CD4-positive, alpha-beta T cell treated with Interleukin-21 for 1 hour (primary cell): ENCODE measurements at places on chromosomes 6 and 20.

GRCh38 chr6:18219591-18219990 is 44.7 kb downstream of the DEK start:
- no peak for DNase-seq

- DNase-seq: no peak
These were observed 7.1 kb upstream of the SLC18B1 start for GRCh38 chr6:132805548-132805947.

DNA sequence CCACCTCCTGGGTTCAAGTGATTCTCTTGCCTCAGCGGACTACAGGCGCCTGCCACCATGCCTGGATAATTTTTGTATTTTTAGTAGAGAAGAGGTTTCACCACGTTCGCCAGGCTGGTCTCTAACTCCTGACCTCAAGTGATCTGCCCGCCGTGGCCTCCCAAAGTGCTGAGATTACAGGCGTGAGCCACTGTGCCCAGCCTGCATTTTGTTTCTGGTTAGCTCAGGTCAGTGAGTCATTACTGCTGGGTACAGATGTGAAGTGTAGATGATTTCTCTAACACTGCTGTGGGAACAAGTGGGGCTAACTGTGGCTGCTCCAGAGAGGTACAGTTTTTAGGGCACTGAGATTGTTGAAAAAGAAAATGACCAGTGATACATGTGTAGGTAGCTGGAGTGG is 188.6 kb downstream of the PRL start:
- no peak for DNase-seq

- DNase-seq: no peak
These were observed 303.6 kb upstream of the SLC35B3 start for GRCh38 chr6:8738951-8739350.

DNA sequence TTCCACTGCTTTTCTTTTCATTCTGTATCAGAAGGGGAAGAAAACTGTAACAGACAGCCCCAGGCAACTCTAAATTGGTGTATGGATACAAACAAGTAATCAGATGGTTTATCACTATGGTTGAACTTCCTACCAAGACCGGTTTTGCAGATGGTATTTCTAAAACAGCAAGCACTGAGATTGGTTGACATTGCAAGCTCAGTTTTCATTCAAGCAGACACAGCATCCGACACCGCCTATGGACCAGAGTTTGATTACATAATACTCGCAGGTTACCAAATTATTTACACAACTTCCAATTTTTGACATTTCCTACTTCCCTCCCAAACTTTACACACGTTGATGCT is 209.9 kb downstream of the ALDH8A1 start:
- no peak for DNase-seq

- peak; percentile 91 for DNase-seq
These were observed at the start of gene KPNA5 for GRCh38 chr6:116680880-116681672. TSS of gene KPNA5 (plus strand) at chr6:116681211. CDS start at chr6:116681335, 124 bp downstream.

GRCh38 chr6:160962835-160963623 is 28.5 kb upstream of the MAP3K4 start:
- DNase-seq: no peak

DNA sequence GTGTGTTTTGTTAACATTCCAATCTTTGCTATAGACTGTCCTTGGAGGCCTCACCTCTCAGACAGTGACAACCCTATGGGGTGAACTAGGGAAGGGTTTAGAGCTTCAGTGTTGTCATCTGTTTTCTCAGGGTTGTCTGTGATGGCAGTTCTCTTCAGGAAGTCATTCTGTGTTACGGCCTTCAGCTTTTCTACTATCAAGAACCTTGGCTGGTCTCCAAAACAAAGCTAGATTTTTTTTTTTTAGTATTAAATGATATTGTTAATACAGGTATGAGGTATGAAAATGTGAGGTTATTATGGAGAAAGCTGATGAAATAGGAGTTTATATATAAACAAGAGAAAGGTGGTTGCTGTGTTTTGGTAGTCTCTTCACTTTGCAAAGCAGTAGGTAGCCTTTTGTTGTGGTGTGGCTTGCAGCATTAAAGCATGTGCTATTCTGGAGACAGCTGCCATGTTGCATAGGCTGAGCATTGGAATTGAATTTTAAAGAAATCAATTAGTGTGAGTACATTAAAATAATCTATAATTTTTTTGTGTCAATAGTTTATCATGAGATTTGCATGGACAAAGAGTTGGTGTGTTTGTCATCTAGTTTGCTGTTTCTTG is 162.6 kb downstream of the CARMIL1 start:
- DNase-seq: no peak

- DNase-seq: peak; percentile 27
These were observed 124.1 kb upstream of the NEDD9 start for GRCh38 chr6:11356404-11357155.

- no peak for DNase-seq
These were observed 1.2 kb upstream of the ZNFX1 start for GRCh38 chr20:49278818-49279676.

DNA sequence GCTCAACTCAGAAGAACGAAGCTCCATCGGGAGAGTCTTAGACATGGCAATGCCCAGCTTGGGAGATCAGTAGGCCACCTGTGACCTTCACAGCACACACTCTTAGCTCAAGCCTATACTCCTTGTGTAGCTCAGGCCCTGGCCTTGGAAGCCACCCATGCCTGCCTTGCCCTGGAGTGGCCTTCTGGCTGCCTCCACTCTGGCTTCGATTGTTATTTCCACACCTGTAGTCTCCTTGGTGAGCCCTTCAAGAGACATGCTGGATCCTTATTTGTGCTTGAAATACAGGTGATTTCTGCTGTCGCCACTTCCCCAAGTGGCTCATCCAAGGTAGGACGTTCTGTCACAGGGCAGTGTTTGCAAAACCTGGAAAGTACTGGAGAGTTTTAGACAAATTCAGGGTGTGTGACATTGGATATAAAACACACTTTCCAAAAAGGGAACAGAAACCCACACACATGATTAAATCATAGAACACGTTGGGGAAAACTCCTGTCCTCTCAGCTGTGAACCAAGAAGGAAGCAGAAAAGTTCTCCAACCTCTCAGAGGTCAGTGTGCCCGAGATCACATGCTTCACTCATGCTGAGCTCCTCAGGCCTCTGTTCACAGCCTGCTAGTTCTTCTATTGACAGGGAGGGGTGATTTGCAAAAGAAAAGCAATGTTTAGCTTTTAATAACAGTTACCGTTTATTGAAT is 391.8 kb downstream of the CDC5L start:
- DNase-seq: peak; percentile 6

GRCh38 chr6:139990026-139990686 is 615.7 kb upstream of the CITED2 start:
- no peak for DNase-seq

DNA sequence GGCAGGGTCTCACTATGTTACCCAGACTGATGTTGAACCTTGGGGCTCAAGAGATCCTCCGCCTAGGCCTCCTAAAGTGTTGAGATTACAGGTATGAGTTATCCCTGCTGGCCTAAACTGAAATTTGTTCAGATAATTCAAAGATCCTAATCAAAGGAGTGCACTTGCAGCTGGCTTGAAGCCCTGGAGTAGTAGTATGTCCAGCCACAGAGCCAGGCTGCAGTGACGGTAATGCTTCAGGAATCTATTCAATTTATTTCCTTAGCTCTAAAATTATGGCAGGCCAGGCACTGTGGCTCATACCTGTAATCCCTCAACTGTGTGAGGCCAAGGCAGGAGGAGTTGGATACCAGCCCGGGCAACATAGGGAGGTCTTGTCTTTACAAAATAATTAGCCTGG is 1.4 kb upstream of the DDX43 start:
- DNase-seq: no peak

DNA sequence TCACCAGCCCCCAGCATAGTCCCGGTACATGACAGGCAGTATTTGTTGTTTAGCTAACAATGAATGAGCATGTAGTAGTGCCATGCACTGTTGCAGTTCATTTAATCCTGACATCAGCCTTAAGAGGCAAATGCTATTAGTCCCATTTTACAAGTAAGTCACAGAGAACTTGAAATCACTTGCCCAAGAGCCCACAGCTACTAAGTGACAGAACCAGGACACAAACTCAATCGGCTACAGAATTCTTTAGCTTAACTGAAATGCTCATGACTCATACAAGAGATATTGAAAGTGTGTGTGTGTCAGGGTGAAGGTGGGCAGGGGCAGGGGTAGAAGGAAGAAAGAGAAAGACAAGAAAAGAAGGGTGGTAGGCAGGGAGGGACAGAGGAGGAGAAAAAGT is 52.7 kb downstream of the UNC5CL start:
- no peak for DNase-seq

DNA sequence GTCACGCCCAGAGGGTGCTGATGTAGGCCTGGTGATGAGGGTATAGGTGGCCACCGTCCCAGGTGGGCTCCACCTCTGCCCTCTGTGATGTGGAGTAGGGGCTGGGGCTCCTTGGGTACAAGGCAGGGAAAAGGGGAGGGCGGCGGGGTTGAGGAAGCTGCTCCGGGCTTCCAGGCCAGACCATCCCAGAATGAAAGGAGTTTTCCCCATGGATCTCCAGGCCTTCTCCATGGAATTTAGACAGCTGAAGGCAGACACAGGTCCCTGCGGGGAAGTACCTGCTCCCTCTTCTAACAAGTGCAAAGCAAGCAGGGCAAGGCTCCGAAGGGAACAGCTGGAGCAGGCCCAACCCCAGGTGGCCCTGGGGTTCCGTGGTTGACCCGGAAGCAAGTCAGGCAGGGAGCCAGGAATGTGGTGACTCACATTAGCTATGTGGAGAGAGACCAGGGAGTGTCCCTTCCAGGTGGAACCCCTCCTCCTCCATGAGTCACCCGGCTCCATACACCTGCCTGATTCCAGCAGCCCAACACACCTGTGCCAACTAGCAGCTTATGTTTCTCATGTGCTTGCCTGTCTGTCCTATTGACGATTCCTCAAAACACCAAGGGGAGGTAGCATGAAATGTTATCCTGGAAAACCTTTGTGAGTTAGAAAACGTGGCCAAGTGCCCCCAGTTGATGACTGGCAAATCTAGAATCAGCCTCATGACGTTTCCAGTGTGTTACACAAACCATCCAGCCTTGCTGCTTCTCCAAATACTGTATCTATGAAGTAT is 59.7 kb upstream of the SNX9 start:
- no peak for DNase-seq
